ENCODE measurements at places on chromosomes 2 and 18.

GRCh38 chr2:102512161-102512560, 39.1 kb downstream of the SLC9A4 start:
- DNase-seq: no peak

DNA sequence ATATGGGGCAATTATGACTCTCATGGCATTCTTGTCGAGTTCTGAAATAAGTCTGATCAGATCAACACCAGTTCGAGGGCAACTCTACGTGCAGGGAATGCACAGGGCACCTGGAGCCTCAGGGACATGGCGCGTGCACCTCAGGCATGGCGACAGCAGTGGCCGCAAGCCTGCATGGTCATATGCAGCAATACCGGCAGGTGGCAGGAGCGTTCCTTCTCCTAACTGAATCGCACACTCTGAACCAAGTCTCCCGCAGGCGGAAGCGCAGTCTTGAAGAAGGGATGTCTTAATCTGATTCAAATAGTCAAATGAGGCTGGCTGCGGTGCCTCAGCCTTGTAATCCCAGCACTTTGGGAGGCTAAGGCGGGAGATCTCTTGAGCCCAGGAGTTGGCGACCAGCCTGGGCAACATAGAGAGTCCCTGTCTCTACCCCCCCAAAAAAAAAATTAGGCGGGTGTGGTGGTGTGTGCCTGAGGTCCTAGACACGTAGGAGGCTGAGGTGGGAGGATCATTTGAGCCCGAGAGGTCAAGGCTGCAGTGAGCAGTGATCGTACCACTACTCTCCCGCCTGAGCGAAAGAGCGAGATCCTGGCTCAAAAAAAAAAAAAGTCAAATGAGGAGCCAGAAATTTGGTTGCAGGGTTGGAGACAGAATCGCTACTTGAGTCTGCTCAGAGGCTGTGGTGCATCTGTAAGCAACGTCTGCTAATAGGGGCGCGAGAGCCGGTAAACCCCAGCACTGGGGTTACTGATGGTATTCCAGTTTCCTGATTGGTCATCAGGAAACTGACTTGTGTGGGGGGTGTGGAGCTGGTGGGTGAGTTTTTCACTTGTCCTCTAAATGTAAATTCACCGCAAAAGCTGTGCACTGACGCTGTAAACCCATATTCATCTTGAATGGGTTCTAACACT, 28.8 kb downstream of the FHL2 start:
- peak; percentile 88 for DNase-seq

DNA sequence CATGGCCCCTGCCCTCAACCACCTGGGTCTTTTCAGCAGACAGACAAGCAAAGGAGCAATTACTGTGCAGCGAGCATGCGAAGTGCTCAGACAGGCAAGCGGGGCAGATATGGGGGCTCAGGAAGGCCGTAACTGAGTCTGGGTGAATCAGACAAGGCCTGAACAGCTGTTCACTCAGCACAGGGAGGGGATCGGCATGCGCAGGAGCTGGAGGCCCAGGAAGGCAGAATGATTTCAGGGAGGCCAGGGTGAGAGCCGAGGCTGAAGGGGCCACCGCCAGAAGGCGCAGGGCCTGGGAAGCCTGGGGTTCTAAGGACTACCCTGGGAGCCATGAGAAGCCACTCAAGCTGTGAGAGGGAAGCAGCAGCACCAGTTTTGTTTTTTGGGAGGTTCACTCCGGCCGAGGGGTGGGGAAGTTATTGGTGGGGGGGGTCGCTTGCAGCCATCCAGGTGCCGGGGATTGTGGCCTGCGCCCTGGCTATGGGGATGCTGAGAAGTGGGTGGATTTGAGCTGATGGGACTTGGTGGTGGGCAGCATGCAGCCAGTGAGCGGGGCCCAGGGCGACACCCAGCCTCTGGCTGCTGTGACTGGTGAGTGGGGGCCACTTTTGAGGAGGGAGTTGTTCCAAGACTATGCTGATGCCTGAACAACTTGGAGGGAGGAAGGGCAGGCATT, 132.2 kb downstream of the TSN start:
- no peak for DNase-seq

DNA sequence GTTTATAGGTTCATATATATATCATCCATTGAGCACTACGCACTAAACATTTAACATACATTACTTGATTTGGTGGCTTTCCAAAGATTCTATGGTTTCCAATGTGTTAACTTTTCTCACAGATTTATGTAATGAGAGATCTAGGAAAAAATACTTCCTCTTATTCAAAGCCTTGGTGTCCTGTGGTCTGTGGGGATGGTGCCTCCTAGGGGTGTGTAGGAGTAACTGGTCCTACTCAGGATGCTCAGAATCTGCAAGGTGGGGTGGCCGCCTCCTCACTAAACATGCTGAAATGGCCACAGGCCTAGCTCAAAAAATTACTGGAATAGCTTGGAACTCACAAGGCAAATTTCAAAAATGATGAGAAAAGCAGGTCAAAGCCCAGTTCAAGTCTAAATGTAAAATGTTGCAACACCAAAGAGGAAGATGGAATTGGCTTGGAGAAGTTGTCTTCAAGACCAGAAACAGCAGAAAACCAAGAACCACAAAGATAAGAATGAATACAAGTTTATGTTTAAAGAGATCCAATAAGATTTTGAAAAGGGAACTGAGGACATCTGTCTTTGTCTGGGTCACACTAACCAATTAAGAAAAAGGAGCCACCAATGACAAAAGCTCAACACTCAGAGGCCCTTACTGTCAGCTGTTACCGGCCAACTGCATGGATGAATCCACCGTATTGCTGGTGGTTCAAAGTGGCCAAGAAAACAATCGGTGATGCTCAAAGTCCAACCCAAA, 11.5 kb downstream of the GPR55 start:
- DNase-seq: no peak
